ENCODE measurements at places on chromosomes 5 and 9. TPM values are rescaled to one million over a fixed set of nuclear protein-coding genes. Genes with fewer than 3 reads are reported as not detected.
A peak's percentile ranks its signal among the peaks of the same experiment; 100 is the strongest.

CDHR2 gene
- 3.3 TPM for total RNA-seq

S1PR3 gene
- total RNA-seq: not detected

SMIM32 gene
- total RNA-seq: not detected

GABBR2 gene
- not detected for total RNA-seq

LCN9 gene
- total RNA-seq: not detected

SLC6A7 gene
- total RNA-seq: not detected

ACOT12 gene
- 1.1 TPM for total RNA-seq

C8G gene
- 0.89 TPM for total RNA-seq

EQTN gene
- not detected for total RNA-seq

GCNT4 gene
- 34.3 TPM for total RNA-seq

TRPM6 gene
- total RNA-seq: not detected

- no peak for DNase-seq
Measured at GRCh38 chr5:54822324-54822687, 163.1 kb downstream of the ESM1 start.

GRCh38 chr5:140635291-140636257, 2.6 kb upstream of the CD14 start:
- no peak for DNase-seq

GRCh38 chr5:139669662-139670368, 21.7 kb downstream of the CXXC5 start:
- DNase-seq: no peak

- DNase-seq: no peak
Measured at GRCh38 chr9:124222918-124223720, 34.6 kb upstream of the NEK6 start.

DNA sequence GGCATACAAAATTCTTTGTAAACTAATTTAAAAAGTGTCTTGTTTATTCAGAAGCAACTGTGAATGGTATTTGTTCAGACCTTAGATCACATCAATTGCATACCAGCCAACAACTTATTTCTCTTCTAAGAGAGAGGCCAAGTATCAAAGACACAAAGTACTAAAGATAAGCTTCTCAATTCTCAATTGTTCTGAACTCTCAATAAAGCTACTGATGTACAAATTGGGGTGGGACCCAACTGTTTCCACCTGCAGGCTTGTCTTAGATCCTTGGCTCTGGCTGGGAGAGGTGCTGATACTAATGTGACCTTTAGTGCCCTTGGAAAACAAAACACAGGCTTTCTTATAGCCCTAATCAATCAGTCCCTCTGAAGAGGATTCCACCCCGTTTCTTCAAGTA, 22.1 kb downstream of the XRCC4 start:
- no peak for DNase-seq

DNA sequence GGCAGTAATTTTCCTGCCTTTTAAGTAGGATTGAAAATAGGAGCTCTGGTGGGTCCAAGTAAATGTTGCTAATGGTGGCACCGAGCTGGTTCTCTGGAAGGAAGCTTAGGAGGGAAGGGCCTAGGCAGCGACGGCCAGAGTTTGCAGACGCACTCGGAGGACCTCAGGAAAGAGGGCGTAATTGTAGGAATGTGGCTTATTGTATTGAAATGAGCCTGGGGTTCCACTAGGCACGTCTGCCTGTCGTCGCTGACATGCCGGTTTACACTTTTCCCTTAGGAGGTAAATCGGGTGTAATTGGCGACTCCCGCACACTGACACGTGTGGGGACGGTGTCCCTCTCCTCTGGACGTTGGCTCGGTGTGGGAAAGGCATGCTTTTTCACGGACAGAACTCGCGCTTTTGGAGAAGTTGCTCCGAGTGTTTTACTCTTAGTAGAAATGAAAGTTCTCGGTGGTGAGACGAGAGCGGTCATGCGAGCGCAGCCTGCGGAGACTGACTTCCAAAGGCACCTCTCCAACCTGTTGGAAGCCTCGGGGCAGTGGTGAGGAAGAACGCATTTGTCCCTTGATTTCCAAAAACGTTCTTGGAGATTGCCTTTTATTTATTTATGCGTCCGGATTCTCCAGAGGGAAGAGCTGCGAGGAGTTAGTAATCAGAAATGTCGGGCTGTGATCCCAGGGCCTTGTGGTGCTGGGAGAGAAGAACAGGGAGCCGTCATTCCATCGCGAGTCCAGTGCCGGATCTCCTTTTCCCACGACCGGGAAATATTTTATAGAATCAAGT, 1.3 kb downstream of the NR4A3 start:
- no peak for DNase-seq

DNA sequence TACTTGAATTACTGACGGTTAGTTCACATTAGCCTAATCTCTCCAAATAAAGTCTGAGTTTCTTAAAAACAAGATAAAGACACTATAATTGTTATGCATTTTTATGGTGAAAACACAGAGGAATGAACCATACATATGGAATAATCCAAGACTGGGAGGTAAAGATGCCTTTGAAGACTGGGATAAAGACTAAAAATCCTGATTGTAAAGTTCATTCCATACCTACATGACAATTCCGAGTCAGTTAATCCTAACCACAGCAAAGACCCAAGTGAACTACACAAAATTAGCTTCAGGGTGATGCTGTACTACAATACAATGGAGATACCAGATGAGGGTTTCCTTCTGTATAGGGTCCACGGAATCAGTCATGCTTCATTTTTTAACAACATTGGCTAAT, 6.3 kb downstream of the AP3B1 start:
- no peak for DNase-seq

GRCh38 chr9:27638716-27639115, 65.4 kb upstream of the C9orf72 start:
- no peak for DNase-seq

DNA sequence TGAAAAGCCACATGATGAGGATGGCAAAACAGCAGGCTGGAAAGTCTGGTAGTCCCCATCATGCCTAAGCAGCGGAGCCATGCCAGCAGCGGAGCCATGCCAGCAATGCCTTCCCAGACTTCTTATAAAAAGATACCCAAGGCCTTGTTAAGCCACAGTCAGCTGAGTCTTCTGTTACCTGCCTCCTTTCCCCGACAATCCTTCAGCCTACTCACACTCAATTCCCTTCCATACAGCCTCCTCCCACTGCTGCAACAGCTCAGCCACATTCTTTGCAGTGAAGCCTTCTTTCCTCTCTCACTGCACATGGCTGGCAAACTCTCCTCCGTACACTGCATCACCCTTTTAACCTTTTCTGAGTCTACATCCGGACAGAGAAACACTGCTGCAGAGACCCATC, 114.9 kb downstream of the AUH start:
- DNase-seq: no peak

DNA sequence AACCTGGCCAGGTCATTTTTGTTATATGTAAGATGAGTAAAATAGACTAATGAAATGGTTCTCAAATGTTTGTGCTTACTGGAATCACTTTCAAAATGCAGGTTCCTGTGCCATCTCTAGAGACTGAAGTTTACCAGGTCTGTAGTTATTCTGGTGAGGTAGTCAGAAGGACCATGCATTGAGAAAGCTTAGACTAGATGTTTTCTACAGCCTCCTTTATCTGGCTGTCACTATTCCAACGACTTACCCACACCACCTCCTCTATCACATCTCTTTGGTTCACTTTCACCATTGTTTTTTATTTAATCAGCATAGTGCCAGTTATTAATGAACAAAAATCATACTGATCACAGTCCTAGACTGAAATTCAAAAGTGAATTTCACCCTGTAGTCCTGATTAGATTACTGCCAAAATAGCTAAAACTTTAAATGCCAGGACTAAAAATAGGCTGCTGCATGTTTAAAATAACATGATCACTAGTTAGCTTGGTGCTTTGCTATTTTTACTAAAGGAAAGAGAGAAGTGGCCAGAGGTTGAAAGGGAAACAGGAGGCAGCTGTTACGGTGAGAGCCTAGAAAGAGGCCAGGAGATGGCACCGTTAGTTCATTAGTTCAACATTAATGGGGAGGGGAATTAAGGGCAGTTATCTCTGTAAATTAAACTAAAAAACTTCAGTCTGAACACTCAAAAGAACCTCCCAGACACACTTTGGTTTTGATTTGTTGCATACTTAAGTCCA, 13.9 kb upstream of the FNIP1 start:
- no peak for DNase-seq

DNA sequence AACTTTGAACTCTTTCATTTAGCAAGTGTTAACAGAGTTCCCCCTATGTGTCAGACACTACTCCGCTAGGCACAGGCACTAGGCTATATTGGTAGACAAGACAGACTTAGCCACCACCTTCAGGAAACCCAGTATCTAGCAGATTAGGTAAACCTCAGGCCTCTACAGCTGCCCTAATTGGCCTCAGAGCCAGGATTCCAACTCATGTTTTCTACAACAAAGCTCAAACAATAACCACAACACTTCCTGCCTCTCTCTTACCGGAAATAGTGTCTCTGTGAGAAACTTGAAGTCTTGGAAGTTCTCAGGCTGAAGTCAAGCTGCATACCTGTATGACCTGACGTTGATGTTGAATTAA, 116.6 kb upstream of the SLC44A1 start:
- DNase-seq: peak; percentile 90

DNA sequence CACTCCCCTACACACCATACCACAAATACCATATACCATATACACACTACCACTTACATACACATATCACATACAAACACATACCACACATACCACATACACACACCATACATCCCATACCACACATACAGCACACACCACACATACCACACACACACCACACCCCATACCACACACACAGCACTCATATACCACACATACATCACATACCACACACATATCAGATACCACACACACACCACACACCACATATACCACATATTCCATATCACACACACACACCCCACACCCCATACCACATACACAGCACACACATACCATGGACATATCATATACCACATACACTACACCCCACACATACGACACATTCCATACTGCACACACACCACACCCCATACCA, 276.6 kb downstream of the GADD45G start:
- no peak for DNase-seq

- DNase-seq: no peak
Measured at GRCh38 chr9:97723819-97724218, 26.7 kb upstream of the XPA start.

DNA sequence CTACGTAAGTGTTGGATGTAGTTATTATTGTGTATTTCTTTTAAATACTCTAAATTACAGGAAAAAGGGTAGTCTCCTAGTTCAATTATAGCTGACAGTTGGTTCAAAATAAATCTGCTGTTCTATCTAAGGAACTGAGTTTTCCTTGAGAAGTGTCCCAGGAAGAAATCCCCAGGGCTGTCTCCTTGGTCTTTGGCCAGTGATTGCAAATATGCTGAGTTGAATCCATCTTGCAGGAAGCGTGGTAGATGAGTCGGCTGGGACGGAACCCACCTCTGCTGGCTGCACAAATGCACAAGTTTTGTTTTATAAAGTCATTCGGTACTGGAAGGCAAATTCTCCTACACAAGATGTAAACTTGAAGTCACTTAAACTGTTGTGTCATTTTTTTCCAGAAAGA, 30.2 kb upstream of the HOMER1 start:
- no peak for DNase-seq

- DNase-seq: no peak
Measured at GRCh38 chr9:74120470-74120869, 376.7 kb upstream of the RORB start.

- DNase-seq: no peak
Measured at GRCh38 chr5:9196403-9197227, 349.3 kb downstream of the SEMA5A start.

- DNase-seq: peak; percentile 76
Measured at GRCh38 chr9:89604729-89605464, at the start of gene GADD45G. GADD45G (plus strand) TSS chr9:89605012; CDS start chr9:89605122, 110 bp downstream.

DNA sequence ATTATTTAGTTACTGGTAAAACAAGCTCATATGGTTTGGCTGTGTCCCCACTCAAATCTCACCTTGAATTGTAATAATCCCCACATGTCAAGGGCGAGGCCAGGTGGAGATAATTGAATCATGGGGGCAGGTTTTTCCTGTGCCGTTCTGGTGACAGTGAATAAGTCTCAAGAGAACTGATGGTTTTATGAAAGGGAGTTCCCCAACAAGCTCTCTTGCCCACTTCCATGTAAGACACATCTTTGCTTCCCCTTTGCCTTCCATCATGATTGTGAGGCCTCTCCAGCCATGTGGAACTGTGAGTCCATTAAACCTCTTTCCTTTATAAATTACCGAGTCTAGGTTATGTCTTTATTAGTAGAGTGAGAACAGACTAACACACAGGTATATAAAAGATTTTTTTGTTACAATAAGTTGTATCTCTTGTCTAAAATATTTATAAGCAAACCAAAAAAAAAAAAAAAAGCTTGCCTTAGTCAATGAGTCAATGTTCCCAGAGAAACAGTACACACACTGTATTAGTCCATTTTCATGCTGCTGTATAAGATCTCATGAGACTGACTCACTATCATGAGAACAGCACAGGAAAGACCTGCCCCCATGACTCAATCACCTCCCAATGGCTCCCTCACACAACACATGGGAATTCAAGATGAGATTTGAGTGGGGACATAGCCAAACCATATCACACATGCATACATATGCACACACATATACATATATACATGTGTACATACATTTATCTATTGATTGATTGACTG, 138.3 kb downstream of the BASP1 start:
- no peak for DNase-seq

- no peak for DNase-seq
Measured at GRCh38 chr9:5438301-5439162, 807 bp upstream of the PLGRKT start.

DNA sequence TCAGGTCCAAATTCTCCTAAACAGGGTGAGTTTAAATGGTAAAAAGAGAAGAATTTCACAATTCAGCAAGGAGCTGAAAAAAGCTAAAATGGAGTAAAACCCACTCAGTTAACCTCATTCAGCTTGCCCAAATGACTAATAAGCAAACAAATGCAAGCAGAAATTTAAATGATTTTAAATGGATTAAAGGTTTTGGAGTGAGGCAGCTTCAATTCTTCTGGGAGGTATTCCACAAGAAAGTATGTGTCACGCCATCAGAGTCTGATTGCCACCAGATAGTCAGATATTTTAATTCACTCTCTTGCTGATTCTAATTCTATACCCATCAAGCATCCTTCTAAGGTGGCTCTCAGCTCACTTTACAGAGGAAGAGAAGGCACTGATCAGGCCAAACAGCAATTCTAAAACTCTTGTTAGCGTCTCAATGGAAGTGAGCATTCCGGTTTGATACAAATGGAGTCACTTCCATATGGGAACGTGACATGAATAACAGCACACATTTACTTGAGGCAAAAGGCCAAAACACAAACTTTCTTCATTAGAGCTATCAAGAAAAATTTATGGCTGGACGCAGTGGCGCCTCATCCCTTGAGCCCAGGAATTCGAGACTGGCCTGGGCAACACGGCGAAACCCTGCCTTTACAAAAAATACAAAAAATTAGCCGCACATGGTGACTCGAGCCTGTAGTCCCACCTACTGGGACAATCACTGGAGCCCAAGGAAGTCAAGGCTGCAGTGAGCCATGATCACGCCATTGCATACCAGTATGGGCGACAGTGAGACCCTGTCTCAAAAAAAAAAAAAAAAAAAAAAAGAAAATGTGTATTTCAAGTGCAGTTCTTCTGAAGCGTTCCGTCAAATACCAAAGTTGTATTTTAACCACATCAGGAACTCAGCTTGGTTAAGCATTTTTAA, 2.0 kb downstream of the CLK4 start:
- no peak for DNase-seq

- no peak for DNase-seq
Measured at GRCh38 chr9:119827526-119827925, 458.3 kb upstream of the BRINP1 start.

GRCh38 chr9:19550009-19550408, 141.2 kb downstream of the ACER2 start:
- DNase-seq: no peak

All from naive thymus-derived CD4-positive, alpha-beta T cell (primary cell).